ENCODE measurements at places on chromosomes 3 and 15. TPM values are rescaled to one million over a fixed set of nuclear protein-coding genes. Genes with fewer than 3 reads are reported as not detected.

The AADACL2 gene
- total RNA-seq: not detected

The RAB8B gene
- total RNA-seq: 156 TPM

The PARP14 gene
- 40.7 TPM for total RNA-seq

The LRRC2 gene
- not detected for total RNA-seq

The ITIH1 gene
- total RNA-seq: not detected

The GOLGA6L7 gene
- total RNA-seq: not detected

The ECE2 gene
- total RNA-seq: not detected

The FAM43A gene
- total RNA-seq: 12.9 TPM

The CCR9 gene
- 1.8 TPM for total RNA-seq

The INSYN1 gene
- not detected for total RNA-seq

The PLA2G4F gene
- total RNA-seq: not detected

The TRNT1 gene
- 56.5 TPM for total RNA-seq

The C2CD4B gene
- not detected for total RNA-seq

The CP gene
- not detected for total RNA-seq

The MAP1A gene
- 0.76 TPM for total RNA-seq

The ZNF148 gene
- 36.5 TPM for total RNA-seq

The A4GNT gene
- total RNA-seq: not detected

The SRGAP3 gene
- total RNA-seq: 0.11 TPM

The PATL2 gene
- total RNA-seq: 4.8 TPM

The DVL3 gene
- 37.9 TPM for total RNA-seq

The TM4SF18 gene
- total RNA-seq: not detected

The GOLGA8T gene
- total RNA-seq: not detected

The TAMM41 gene
- 24.7 TPM for total RNA-seq

The SNTN gene
- total RNA-seq: not detected

The UBE3A gene
- total RNA-seq: 115 TPM

The KLHL6 gene
- total RNA-seq: 32.9 TPM

The UMPS gene
- total RNA-seq: 77.3 TPM

The RASGRF1 gene
- 0.02 TPM for total RNA-seq

The LTF gene
- total RNA-seq: not detected

The AADAC gene
- total RNA-seq: not detected

The IRAK2 gene
- total RNA-seq: 4.0 TPM

The RARRES1 gene
- total RNA-seq: not detected

The SCAANT1 gene
- not detected for total RNA-seq

Data from activated CD8-positive, alpha-beta memory T cell treated with anti-CD3 and anti-CD28 coated beads for 36 hours (primary cell).